Osteoblast (primary cell): ENCODE measurements at places on chromosomes 7 and 10.

DNA sequence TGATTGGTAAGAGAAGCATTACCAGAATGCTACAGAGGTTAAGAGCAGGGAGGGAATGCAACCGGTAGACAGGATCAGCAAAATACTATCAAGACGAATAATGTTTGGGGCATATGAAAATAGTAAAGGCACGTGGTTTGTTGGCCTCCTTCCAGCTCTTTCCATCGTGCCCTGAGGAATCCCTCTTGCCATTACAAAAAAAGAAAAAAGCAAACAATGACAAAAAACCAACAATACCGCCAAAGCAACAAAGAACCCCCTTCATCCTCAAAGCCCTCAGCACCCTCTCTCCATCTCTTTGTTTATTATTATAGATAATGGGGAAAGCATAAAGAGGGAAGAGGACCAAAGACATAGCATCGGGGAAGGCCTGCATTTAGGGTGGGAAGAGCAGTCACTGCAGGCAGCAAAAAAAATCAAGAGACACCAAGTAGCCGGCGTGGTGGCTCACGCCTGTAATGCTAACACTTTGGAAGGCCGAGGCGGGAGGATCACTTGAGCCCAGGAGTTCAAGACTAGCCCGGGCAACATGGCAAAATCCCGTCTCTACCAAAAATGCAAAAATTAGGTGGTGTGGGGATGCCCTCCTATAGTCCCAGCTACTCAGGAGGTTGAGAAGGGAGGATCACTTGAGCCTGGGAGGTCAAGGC lies 78.0 kb downstream of the HIP1 start:
- no peak for DNase-seq

- no peak for DNase-seq
These were observed 1.7 kb downstream of the IGF2BP3 start for GRCh38 chr7:23468526-23469149.

- no peak for DNase-seq
These were observed 560.1 kb upstream of the LRRTM3 start for GRCh38 chr10:66365686-66366085.

GRCh38 chr7:44215531-44215930 lies 14.8 kb downstream of the YKT6 start:
- peak; percentile 73 for DNase-seq

DNA sequence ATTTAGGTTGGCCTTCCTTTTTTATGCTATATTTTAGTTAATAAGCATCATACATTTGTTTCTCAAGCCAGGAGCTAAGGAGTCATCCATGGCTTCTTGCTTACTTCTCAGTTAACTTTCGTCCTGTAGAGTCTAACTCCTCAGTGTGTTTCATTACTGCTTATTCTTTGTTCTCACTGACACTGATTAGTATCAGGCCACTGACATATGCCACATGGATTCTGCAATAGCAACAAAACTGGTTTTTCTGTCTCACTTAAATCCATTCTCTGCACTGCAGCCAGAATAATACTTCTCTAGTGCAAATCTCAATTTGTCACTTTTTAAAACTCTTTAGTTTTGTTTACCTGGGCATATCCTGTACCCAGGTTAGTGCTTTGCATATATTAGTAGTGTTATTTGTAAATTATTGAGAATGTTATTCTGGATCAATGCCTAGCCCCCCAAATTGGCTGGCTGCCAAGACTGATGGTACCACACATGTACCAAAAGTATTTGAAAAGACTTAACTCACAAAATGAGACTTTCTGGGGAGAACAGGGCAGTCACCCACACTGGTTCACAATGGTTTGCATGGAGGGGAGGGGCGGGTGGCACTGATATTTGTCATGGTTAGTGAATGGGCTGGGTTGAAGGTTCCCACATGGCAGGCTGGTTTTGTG lies 79.1 kb downstream of the CCSER2 start:
- DNase-seq = no peak

DNA sequence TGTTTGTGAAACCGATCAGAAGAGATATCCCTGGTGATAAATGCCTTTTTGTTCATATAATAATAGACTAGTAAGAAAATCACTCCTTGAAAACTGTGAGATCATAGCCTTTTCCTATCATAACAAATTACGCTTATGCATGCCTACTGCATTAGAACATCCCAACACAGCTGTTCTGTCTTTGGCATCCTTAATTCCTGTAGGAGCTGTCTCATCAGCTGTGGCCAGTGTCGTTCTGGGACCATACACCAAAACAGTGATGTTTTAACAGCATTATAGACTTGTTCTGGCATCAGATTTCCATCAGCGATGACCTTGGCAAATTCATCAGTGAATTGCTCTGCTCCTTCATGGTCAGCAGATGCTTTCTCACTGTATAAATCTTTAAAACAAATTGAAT lies 423.6 kb upstream of the LRGUK start:
- peak; percentile 76 for DNase-seq

DNA sequence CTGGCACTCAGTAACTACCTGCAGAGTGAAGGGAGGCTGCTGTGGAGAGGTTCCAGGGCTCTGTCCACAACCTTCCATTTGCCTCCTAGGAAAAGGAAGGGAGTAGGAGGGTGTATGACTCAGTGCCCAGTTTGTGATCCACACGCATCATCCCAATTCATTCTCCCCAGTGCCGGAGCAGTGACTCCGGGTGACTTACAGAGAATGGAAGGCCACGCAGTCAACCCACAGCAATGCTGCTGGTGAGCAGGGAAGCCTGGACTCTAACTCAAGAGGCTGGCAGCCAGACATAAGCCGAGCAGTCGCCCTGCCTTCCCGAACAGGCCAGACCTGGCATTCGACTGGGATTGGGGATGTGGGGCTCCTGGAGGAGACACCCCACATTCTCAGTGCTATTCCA lies 139.9 kb downstream of the SH3PXD2A start:
- peak; percentile 97 for DNase-seq

DNA sequence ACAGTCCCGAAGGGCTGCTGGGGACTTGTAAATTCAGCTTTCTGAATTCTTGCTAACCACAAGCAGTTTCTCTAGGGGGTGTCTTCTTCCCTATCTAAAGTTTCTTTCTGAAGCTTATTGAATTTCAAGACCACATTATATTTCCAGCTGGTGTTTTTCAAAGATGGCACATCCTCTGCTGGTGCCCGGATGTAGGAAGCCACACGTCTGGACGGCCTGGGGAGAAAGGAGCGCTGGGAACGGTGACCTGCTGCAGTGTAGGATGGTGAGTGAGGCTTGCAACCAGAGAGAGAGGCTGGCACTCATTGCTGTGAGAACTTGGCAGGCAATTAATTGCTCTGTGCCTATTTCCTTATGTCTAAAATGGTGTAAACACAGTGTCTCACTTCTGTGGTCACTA lies 776.4 kb downstream of the TYW1 start:
- no peak for DNase-seq

DNA sequence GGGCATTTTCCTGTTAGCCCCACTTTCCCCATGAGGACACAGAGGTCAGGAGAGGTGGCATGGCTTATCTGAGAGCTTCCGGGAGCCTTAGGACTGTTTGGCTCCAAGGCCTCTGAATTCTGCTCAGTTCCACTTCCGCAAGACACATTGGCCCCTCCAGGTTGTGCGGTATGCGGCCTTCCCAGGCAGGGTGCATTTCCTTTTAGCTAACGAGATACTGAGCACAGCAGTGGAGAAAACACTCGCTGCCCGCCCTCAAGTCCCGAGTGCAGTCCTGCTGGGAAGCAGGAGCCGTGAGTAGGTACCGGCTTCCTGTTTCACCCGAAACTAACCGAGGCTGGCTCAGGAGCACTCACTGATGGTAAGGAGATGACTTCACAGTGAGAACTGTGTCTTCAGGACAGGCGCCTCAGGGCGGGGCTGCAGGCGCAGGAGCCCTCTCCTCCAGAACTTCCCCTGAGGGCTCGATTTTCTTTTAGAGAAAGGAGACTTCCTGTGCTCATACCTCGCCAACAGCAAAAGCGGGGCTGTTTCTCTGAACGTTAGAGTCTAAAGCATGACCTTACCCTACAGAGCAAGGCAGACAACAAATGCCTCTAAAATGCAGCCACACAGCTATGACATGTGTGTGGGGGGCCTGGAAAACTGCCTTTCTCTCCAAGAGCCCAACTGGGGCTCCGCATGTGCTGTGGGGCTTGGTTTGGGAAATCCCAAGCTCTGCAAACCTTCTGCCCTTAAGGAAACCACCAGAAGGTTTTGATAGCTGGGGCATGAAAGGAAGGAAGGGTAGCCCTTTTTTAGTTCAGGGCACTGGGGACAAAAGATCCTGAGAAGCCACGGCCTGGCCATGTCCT lies 25.9 kb downstream of the RGS10 start:
- DNase-seq = no peak

- no peak for DNase-seq
These were observed 54.8 kb upstream of the PLPP4 start for GRCh38 chr10:120402147-120402766.

DNA sequence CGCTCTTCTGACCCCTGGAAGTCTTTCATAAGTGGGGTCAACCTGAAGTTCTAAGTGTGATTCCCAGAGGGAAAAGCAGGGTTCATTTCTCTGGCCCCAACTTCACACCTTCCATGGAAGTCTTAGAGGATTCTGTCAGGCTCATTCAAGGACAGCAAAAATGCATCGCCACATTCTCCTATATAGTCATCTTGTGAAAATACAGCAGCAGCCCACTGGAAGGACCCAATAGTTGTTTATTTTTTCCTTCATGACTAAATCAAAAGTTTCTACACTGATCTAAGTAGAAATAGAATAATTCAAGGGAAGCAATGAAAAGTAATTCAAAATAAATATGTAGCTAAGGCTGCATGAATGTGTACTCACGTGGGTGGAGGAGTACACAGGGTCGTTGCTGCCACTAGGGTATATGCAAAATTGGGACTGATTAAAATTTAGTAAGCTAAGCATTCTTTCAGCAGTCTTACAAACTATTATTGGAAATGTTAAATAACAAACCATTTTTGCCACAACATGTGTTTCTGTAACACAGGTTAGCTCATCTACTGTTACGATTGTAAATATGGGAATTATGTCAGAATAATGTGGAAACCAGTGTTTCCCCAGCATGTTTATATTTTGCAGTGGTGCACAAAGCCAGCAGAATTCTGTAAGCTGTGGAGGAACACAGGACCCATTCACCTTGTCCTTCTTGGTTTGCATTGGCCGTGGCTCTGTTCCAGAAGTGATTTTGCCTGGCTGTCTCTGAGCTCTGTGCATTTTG lies 33.5 kb downstream of the EEPD1 start:
- no peak for DNase-seq

GRCh38 chr7:17441557-17441956 lies 143.1 kb downstream of the AHR start:
- peak; percentile 27 for DNase-seq

DNA sequence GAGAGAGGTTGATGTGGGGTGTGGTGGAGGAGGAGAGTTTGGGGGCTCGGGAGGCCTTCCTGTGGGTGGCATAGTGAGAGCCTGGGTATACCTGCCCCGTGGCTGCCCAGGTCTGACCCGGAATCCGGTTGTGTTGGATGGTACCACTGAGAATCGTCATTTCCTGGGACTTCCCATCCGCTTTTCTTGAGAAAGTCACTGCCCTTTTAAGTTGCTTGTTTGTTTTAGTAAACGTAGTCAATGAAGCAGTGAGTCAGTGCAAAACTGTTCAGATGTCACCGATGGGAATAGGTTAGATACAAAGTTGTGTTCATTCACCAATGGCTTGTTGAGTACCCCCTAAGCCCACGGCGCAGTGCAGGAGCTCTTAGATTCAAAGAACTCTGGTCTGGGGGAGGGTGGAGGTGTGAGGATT lies 285.8 kb downstream of the CAMK1D start:
- DNase-seq = peak; percentile 32

- DNase-seq = no peak
These were observed 597.5 kb downstream of the REEP3 start for GRCh38 chr10:64118736-64119135.

GRCh38 chr7:7944619-7945282 lies 23.8 kb upstream of the GLCCI1 start:
- DNase-seq = peak; percentile 14

GRCh38 chr10:21261842-21262294 lies 263.6 kb downstream of the SKIDA1 start:
- DNase-seq = no peak

- DNase-seq = peak; percentile 58
These were observed 62.1 kb downstream of the TPST1 start for GRCh38 chr7:66267249-66267648.

GRCh38 chr7:23216021-23216420 lies 30.6 kb upstream of the GPNMB start:
- DNase-seq = no peak

GRCh38 chr7:157839226-157839625 lies 502.4 kb downstream of the DNAJB6 start:
- no peak for DNase-seq

- DNase-seq = no peak
These were observed 5.7 kb downstream of the FRAT2 start for GRCh38 chr10:97328646-97329453.

- DNase-seq = no peak
These were observed 112.3 kb downstream of the SFMBT2 start for GRCh38 chr10:7298495-7298894.

DNA sequence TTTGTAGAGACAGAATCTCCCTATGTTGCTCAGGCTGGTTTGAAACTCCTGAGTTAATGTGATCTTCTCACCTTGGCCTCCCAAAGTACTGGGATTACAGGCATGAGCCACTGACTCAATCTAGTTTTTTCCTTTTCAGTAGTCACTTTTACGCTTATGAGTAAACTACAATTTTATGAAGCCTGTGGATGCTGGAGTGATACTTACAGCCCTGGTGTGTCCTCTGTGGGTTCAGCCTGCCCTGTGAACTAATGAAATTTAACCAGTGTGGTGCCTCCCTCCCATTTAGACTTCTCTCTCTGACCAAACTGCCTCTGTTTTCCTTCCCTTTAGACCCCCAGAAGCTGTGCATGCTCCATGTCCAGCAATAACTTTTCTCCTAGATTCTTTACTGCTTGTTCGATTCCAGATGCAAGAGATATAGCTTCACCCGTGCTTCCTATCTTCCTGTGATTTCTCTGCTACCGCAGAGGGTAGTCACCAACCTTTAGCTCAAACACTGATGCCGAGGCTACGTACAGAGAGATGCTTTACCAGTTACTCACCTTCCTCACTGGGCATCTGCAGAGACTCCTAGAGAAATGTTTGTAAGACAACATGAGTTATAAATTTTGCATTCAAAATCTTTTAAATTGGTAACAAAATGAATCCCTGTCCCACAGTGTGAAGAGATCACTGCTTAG lies 90.8 kb downstream of the KIAA1217 start:
- DNase-seq = no peak

- DNase-seq = no peak
These were observed 181.8 kb downstream of the CDK14 start for GRCh38 chr7:90777886-90778285.

DNA sequence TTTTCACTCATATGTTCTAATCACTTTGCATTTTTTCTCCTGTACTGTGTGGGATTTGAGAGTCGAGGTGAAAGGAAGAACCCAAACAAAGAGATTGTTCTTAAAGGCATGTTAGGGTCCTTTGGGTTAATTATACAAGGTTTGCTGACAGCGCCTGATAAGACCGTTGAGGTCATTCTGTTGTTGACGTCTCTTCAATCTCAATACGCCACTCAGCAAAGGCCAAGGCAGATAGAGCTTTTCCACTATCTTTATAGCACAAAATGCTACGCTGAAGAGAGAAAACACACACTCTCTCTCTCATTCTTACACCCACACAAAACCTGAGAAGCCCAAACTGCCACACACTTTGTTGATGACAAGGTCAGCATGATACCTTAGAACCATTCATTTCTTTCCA lies 228.7 kb downstream of the CNTNAP2 start:
- no peak for DNase-seq

GRCh38 chr7:158955932-158956804 lies 99.8 kb downstream of the DYNC2I1 start:
- no peak for DNase-seq

- DNase-seq = no peak
These were observed 42.4 kb downstream of the STARD3NL start for GRCh38 chr7:38220452-38220851.
